ENCODE measurements at places on chromosomes 1 and 21. TPM values are rescaled to one million over a fixed set of nuclear protein-coding genes. Genes with fewer than 3 reads are reported as not detected.

TNFRSF9 gene
- total RNA-seq: 0.65 TPM

COL6A2 gene
- total RNA-seq: 6.5 TPM

LAMC2 gene
- total RNA-seq: 13.0 TPM

NTNG1 gene
- total RNA-seq: 0.15 TPM

TGFB2 gene
- 6.8 TPM for total RNA-seq

GNAT2 gene
- total RNA-seq: not detected

RNF223 gene
- total RNA-seq: not detected
